Bronchial epithelial cell (primary cell): ENCODE measurements at places on chromosomes 7 and 10. TPM values are rescaled to one million over a fixed set of nuclear protein-coding genes. Genes with fewer than 3 reads are reported as not detected.

INSYN2A gene
- under 0.01 TPM in 1 of 2 replicates, not detected in the other for total RNA-seq

C10orf120 gene
- total RNA-seq = not detected in 2 replicates

ATRNL1 gene
- total RNA-seq = 0.13 and 0.53 TPM in 2 replicates

MTURN gene
- total RNA-seq = 18.4 and 43.7 TPM in 2 replicates

AQP1 gene
- total RNA-seq = under 0.01 TPM in 1 of 2 replicates, not detected in the other

POLR2J2 gene
- 2.3 and 3.4 TPM in 2 replicates for total RNA-seq

MAGI2 gene
- total RNA-seq = 2.6 and 2.7 TPM in 2 replicates

C10orf67 gene
- total RNA-seq = 0.26 TPM in 1 of 2 replicates, not detected in the other

ANKRD22 gene
- 5.3 and 17.7 TPM in 2 replicates for total RNA-seq

CPN1 gene
- not detected in 2 replicates for total RNA-seq

TSPAN13 gene
- 32.6 and 41.6 TPM in 2 replicates for total RNA-seq

EXOC4 gene
- total RNA-seq = 84.0 and 84.6 TPM in 2 replicates

MYPN gene
- total RNA-seq = not detected in 2 replicates

CYP3A4 gene
- total RNA-seq = 0.26 TPM in 1 of 2 replicates, not detected in the other

FAM237B gene
- total RNA-seq = not detected in 2 replicates

GSTO2 gene
- total RNA-seq = 24.7 and 29.2 TPM in 2 replicates

WNT2 gene
- total RNA-seq = under 0.01 TPM in 1 of 2 replicates, not detected in the other

GFRA1 gene
- total RNA-seq = under 0.01 TPM in 2 replicates

TACC2 gene
- 13.4 and 36.7 TPM in 2 replicates for total RNA-seq

PIK3CG gene
- not detected in 2 replicates for total RNA-seq

PPP1R3C gene
- total RNA-seq = 17.4 and 39.8 TPM in 2 replicates

SMKR1 gene
- total RNA-seq = 0.26 and 1.3 TPM in 2 replicates

TAS2R4 gene
- 1.8 and 5.4 TPM in 2 replicates for total RNA-seq

CYP2C9 gene
- 1.5 TPM in 1 of 2 replicates, not detected in the other for total RNA-seq

EVX1 gene
- not detected in 2 replicates for total RNA-seq

MBL2 gene
- total RNA-seq = not detected in 2 replicates

SPDYE5 gene
- total RNA-seq = not detected in 2 replicates

FEZF1 gene
- total RNA-seq = not detected in 2 replicates

PPP1R17 gene
- total RNA-seq = not detected in 2 replicates

VAX1 gene
- not detected in 2 replicates for total RNA-seq

CCDC172 gene
- total RNA-seq = not detected in 2 replicates

UBE2D4 gene
- total RNA-seq = 3.7 and 3.9 TPM in 2 replicates

GCK gene
- total RNA-seq = 0.13 and 0.53 TPM in 2 replicates

TFR2 gene
- 0.13 TPM in 1 of 2 replicates, not detected in the other for total RNA-seq

ANKRD61 gene
- 0.26 TPM in 1 of 2 replicates, not detected in the other for total RNA-seq

CXCL12 gene
- under 0.01 and 1.3 TPM in 2 replicates for total RNA-seq
